ENCODE measurements at places on chromosomes 2 and 18. TPM values are rescaled to one million over a fixed set of nuclear protein-coding genes. Genes with fewer than 3 reads are reported as not detected.

The DLX1 gene
- not detected for total RNA-seq

DNA sequence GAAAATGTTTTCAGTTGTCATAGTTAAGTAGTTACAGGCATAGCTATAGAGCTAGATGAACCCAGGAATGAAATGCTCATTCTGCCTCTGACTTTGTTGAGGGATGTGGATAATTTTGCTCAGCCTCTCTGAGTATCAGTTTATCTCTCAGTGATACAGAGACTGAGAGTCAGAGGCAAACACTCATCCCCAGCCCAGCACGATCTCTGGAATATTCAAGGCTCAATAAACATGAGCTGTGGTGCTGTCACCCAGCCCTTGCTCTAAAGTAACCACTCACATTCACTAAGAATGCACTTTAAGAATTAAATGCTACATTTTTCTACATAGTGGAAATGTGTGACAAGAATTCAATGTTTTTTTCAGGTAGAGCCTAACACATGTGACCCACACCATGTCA, 30.6 kb downstream of the TIMM21 start:
- no peak for DNase-seq

GRCh38 chr2:36060133-36060532, 295.4 kb upstream of the CRIM1 start:
- no peak for DNase-seq

DNA sequence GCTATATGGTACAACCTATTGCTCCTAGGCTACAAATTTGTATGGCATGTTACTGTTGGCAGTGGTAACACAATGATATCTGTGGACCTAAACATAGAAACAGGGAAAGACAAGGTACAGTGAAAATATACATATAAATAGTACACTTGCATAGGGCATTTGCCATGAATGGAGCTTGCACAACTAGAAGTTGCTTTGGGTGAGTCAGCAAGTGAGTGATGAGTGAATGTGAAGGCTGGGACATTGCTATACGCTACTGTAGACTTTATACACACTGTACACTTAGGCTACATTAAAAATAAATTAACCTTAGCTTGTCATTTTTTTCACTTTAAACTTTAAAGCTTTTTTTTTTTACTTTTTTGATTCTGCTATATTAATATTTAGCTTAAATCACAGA, 500.0 kb upstream of the SETBP1 start:
- no peak for DNase-seq

DNA sequence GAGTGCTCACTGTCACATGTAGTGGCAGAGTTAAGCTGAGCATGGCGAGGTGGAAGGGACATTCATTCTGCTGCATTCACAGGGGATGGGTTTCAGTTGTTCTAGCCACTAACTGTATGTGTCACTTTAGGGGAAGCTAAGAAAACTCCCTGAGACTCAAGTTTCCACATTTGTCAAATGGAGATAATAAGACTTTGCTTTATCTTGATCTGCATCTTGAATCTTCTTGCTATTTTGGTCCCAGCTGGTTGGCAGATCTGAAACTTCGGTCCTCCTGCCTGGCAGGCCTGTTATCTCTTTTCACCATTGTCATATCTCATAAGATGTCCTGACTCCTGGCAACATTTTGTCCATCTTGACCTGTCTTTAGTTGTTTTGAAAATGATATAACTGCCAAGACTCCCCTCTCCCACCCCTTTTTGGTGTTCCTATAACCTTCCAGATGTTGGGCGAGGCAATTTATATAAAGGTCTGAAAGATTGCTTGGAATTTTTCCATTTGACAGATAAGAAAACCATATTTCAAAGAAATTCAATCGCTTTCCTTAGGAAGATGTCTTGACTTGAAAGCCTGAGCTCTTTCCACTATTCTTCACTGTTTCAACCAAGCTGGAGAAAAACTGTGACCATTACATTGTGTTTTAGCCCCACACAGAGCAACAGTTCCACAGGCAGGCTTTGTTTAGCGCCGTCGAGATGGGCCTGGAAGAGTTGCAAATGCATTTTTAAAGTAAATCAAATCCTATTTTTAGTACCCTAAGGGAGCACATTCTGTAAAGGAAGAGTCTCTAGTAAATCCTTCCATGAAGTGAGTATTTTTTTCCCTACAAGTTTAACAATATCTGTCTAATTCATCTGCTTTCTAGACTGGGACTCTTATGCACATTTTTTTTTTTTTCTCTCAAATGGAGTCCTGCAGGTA, 33.4 kb downstream of the MYCN start:
- no peak for DNase-seq

DNA sequence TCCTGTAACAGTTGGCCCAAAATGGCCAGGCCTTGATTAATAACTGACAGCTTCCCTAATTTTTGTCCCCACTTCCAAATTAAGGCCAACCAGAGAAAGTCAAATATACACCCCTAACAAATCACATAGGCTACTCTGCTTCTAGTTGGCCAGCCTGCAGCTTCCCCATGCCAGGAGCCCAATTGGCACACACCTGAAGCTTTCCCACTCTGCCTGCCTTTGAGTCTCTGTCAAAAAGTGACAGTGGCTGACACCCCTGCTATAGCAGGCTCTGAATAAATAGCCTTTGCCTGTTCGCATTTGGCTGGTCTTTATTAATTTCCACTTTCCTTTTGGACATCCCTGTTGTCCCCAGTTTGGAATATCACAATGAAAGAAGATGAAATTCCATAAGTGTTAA, 256.6 kb upstream of the NCKAP5 start:
- DNase-seq: no peak

- DNase-seq: no peak
Measured at GRCh38 chr2:169136885-169137534, 67.6 kb downstream of the DHRS9 start.

The FHL2 gene
- 11.9 TPM for total RNA-seq

GRCh38 chr2:227153307-227153706, 10.7 kb downstream of the COL4A4 start:
- DNase-seq: no peak

- no peak for DNase-seq
Measured at GRCh38 chr2:98507461-98507860, 62.8 kb downstream of the INPP4A start.

The CASP10 gene
- total RNA-seq: 29.3 TPM

DNA sequence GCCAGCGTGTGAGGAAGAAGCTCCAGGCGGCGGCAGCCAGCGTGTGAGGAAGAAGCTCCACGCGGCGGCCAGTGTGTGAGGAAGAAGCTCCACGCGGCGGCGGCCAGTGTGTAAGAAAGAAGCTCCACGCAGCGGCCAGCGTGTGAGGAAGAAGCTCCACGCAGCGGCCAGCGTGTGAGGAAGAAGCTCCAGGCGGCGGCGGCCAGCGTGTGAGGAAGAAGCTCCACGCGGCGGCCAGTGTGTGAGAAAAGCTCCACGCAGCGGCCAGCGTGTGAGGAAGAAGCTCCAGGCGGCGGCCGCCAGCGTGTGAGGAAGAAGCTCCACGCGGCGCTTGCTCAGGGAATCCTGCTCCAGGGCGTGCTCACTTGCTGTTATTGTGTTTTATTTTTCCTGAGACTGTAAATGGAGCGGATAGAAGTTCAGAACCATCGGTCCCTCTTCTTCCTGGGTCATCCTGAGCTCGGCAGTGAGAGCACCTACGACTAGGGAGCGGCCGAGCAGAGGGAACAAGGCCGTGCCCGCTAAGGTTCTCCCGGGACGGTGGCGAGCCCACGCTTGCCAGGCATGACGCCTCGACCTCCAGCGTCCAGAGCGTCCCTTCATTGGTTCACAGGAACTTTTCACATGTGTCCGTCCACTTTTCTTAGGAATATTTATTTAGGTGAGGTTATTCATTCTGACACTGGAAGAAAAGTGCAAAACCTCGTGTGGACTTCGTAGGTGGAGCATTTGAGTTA, 94.2 kb downstream of the TMEM18 start:
- DNase-seq: no peak

- DNase-seq: no peak
Measured at GRCh38 chr2:31886700-31887099, 124.1 kb downstream of the MEMO1 start.

DNA sequence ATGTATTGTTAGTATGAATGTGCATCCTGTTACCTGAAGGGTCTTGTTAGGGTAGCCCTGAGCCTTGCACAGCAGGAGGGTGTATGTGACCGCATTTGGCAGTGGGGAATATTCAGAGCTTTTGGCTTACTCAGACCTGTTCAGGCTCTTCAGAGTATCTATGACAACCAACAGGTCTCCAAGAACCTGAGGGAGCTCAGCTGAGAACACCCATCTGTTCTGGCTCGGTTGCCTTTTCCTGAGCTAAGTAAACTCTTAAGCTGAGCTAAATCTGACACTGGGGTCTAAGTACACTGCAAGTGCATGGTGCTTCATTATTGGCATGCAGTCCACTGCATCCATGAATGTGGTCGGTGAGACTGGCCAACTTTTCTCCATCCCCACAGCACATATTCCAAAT, 92.4 kb upstream of the CHST9 start:
- DNase-seq: no peak

- DNase-seq: no peak
Measured at GRCh38 chr2:222440673-222441422, 16.5 kb downstream of the SGPP2 start.

All from upper lobe of left lung (tissue), 6 donors.